ENCODE measurements at places on chromosomes 2 and 18.
A peak's percentile ranks its signal among the peaks of the same experiment; 100 is the strongest.

DNA sequence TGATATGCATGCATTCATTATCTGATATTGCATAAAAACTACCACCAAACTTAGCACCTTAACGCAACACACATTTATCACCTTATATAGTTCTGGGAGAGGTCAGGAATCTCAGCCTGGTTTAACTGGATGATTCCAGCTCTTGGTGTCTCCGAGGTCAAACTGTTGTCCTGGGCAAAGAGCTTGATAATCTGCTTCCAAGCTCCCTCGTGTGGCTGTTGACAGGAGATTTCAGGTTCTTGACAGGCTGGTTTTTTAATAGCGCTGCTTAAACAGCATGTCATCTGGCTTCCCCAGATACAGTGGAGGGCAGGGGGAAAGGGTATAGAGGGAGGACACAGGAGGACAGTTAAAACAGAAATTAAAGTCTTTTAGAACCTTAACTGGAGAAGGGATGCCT, 785.0 kb downstream of the CNTNAP5 start:
- DNase-seq, result no peak

- DNase-seq, result peak; percentile 30
These were observed 1.1 kb upstream of the TMEFF2 start for GRCh38 chr2:192195548-192196418.

DNA sequence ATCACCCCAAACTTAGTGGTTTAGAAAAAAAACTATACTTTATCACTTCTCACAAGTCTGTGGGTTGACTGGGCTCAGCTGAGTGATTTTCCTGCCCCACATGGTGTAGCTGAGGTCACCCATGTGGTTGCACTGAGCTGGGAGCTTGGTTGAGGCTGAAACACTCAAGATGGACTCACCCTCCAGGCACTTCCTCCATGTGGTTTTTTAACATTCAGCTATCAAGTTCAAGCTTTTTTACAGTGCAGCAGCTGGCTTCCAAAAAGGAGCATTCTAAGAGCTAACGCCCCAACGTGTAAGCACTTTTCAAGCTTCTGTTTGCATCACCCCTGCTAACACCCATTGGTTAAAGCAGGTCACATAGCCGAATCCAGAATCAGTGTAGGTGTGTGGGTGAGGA, 105.9 kb upstream of the CREB1 start:
- no peak for DNase-seq

DNA sequence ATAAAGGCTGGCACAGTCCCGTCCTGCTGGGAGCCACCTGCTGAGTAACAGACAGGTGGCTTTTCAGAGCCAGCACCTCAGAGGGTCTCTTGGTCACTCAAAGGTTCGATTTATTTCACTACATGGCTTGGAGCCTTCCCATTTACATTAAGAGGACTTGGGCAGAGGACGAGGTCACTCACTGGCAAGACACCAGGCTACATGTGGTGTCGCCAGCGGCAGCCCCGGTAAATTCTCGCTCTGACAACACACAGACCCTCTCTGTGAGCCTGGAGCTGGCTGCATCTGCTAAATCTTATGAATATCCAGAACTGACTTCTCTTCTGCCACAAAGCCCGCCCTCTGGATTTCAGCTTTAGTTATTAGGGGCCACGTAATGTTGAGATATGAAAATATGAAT, 254.7 kb downstream of the VAPA start:
- DNase-seq, result no peak

GRCh38 chr2:11786592-11786991, 40.2 kb downstream of the LPIN1 start:
- no peak for DNase-seq

- DNase-seq, result no peak
These were observed 781.3 kb upstream of the ID2 start for GRCh38 chr2:7900593-7900992.

DNA sequence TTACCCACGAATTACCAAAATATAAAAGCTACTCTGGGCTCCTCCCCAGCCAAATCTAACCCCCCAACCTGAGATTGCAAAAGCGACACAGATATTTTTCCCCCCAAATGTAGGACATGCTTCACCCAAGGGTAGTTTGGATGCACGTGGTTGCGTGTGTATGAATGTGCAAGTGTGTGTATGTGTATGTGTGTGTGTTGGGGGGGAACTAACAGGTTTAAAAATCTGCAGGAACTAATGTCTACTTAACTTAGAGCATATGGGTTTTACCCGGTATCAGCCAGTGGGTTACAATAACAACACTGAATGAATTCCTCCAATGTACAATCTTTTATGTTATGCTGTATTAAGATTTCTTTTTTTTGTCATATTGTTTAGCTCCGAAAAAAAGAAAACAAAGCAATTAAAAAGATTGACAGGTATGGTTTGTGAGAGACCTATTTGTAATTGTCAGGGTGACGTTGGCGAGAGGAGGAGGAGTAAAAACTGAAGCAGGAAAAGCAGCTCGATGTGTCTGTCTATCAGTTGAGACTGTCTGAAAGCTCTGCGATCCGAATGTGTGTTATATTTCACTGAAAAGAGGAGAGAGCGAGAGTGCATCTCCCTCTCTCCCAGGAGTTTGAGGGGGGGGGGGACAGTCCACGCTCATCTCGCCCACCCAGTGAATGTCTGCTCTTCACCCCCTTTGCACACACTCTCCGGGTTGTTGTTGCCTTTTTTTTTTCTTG, at the start of gene TSHZ1:
Gene TSHZ1, plus strand, starts transcription at position 524 of the 728 bp plus-strand sequence. CDS start 1,080 bp downstream, outside the sequence.
- DNase-seq, result no peak

DNA sequence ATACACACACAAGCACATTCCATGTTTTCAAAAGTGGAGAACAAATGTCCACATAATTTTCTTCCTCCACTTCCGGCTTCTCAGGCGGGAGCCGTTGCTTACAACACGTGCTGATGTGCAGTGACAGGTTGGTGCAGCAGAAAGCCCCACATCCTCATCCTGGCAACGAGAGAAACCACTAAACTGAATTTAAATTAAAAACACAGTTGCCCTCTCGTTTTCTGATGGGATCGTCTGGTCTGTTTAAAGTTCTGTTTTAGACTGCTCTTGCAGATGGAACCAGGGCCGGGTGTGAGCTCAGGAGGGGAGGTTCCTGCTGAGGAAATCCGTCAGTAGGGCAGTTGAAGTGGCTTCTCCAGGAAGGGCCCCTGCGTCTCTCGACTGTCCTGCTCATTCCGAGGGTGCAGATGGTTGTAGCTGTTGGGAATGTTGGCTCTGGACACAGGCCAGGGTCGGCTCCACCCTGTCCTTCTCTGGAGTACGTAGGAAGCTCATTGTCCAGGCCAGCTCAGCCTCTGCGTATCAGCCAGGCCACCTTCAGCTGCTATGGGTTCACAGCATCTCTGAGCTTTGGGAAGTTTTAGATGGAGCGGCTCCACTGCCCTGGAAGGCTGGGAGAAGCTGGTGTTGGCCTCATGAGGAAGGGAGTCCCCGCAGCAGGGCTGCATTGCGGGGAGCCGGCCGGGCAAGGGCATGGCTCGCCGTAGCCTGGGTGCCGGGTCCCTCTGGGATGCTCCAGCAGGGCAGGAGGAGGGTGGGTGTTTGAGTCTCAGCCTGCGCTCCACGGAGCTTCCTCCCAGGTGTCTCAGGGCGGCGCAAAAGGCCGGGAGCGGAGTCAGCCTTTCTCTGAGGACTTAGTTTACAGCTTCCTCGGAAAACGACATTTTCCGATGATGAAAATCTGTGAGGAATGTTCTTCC, 58.3 kb downstream of the NFATC1 start:
- no peak for DNase-seq

Measured in activated CD4-positive, CD25-positive, alpha-beta regulatory T cell treated with anti-CD3 and anti-CD28 coated beads, Interleukin-2, amount 50 U/mL, for 72 hours (primary cell).